ENCODE measurements at places on chromosomes 7 and 10. TPM values are rescaled to one million over a fixed set of nuclear protein-coding genes. Genes with fewer than 3 reads are reported as not detected.

The DLX6 gene
- not detected for total RNA-seq

The ADGRA1 gene
- not detected for total RNA-seq

The SLC39A12 gene
- total RNA-seq = 0.47 TPM

The AGMO gene
- 21.1 TPM for total RNA-seq

DNA sequence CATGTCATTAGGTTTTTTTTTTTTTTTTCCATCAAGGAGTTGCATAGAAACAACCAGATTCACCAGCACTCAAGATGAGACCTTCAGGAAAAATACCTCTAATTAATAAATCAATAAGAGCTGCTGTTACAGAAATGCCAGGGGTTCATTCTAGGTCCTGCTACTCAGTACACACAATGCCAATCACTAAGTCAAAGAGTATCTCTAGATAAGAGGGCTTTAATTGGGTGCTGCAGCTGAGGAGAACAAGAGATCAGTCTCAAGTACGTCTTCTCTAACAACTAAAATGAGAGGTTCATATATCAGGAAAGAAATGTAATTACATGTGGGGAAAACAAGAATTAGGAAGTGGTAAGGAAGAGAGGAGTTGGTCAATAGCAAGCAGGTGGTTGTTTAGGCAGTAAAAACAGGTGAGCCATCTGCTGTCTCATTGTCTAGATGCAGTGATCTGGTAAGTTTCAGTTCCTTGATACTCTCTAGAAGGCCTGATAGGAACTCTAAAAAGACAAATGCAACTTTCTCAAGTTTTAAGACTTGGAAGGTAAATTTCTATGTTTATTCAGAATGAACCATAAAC is 272.9 kb upstream of the ZWINT start:
- no peak for DNase-seq

DNA sequence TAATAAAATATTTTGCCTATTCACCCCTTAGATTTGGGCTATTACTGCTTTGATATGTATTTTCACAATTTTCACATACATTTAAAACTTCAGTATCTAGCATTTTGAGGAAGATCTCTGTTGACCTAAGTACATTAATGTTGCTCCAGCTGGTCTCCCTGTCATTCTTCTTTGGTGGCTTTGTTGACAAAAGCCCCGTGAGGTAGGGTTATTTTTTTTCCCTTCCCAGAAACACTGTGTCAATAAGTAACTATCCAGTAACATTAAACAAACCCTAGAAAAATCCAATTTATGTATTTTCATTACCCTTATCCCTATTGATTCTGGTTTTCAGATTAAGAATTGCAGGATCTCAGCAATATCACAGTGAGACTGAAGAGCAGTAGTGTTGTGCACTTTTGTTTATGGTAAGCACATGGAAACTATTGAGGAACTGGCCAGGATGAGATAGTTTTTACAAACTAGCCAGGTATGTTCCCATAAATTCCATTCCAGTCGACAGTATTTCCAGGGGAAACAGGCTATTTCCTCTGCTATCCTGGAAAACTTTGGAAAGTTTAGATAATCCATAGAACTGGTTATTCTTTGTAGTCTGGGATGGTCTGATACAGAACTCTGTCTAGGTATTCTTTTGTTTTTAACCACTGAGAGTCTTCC is 198.2 kb downstream of the PON1 start:
- DNase-seq = no peak

- no peak for DNase-seq
Measured at GRCh38 chr7:138125598-138126111, 49.4 kb downstream of the AKR1D1 start.
